ENCODE measurements at places on chromosomes 4 and X.

- no peak for DNase-seq
Observed at GRCh38 chr4:87574996-87575395, 33.3 kb upstream of the DSPP start.

- no peak for DNase-seq
Observed at GRCh38 chrX:110120025-110120424, 117.1 kb downstream of the TMEM164 start.

- no peak for DNase-seq
Observed at GRCh38 chr4:4578981-4579380, 37.1 kb upstream of the STX18 start.

GRCh38 chr4:110154582-110154981, 43.8 kb downstream of the ELOVL6 start:
- no peak for DNase-seq

GRCh38 chrX:4550018-4550417, 836.6 kb upstream of the PRKX start:
- no peak for DNase-seq

DNA sequence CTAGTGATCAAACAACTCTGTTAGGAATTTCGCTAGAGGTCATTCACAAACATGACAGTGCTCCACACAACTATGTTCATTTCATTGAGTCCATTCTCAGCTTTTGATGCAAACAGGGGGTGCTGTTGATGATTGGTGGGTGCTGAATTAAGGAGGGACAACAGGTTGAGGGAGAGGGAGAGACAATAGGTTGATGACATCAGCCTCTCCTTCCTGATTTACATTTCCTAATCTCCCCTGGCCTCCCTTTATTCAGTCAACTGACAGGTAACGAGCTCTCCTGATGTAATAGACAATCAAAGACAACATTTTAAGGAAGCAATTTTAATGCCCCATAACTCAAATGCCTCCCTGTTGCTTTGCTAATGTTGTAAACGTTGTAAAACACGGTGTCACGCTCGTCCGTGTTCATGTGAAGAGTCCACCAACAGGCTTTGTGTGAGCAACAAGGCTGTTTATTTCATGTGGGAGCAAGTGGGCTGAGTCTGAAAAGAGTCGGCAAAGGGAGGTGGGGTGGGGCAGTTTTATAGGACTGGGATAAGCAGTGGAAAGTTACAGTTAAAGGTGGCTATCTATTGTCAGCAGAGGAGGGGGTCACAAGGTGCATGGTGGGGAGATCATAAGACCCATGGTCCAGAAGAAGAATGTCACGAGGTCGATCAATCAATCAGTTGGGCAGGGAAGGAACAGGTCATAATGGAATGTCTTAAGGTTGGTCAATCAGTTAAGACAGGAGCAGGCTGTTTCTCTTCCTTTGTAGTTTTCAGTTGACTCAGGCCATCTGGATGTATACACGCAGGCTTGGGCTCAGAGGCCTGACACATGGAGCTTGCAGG, 4.8 kb upstream of the GAR1 start:
- DNase-seq = no peak

DNA sequence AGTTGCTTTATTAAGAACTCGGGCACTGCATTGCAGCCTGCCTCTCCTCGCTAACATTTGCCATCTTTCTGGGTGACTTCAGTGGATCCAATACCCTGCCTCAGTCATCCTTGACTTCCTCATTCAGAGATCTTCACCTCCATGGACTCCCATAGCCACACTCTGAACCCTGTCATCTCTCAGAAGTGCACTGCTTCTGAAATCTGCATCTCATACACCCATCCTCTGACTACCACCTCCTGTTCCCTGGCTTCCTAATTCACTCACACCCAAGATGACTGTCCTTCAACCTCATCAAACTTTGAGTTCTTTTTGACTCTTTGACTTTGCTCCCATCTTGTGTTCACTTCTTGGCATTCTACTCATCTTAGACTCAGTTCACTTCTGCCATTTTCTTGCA, 25.3 kb upstream of the CYBB start:
- no peak for DNase-seq

DNA sequence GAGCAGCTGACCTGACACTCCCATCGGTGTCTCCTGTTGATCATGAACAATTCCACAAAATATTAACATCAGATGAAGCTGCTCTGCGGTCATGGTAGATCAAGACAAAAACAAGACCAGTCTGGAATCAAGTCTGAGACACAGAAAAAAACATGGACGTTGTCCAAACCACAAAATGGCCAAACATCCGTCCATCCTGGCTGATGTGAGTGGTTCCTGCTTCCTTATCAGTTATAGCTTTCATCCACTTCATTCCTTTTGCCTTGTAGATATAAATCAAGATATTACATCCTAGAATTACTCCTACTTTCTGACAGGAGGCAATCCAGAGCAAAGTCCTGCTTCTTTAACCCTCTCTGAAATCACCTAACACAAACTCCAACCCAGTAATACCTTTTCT, 28.8 kb upstream of the PCSK1N start:
- DNase-seq = no peak

DNA sequence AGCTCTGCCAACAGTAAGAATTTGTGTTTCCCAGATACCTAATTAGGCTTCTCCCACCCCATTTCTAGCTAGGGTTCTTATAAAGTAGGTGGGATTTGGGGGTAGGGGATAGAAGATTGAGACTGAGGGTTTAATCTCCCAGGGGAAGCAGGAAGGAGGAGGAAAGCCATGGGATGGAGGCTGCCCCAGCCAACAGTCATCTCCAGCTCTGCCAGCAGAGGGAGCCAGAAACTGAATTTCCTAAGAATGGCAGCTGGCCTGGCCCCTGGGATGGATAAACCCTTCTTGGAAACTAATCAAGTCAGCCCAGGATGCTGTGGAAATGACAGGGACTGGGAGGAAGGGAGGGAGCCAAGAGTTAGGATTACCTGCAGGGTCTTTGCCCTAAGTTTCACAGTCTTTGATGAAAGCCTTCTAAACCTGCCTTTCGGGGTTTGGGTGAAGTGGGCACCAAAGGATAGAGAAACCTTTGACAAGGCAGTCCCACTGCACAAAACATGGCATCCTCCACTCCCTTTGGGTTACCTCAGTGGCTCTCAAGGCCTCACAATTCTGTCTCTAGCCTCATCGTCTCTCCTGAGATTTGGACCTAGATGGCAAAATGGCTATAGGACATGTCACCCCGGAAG, 6.7 kb upstream of the ERCC6L start:
- DNase-seq = peak; percentile 37

- DNase-seq = no peak
Observed at GRCh38 chr4:88744609-88745008, 47.0 kb upstream of the NAP1L5 start.

DNA sequence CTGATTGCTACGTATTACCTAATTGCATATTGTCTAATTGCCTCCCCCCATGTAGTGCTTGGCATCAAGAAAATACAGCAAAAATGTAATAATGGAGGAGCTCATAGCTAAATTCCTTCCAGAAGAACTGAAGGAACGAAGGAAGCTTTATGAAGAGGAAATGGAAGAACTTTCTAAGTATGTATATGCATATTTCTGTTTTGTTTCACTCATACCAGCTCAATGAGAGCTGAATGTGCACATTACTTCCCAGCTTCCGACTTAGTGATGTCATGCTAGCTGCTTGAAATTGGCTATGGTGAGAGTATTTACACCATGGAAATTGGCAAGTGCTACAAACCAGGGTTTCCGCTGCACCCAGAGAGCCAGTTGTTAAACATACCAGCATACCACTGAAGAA, 34.7 kb downstream of the LONRF3 start:
- DNase-seq = no peak

- no peak for DNase-seq
Observed at GRCh38 chr4:46432923-46433322, 43.0 kb upstream of the GABRA2 start.

GRCh38 chrX:4572691-4573090, 859.2 kb upstream of the PRKX start:
- no peak for DNase-seq

- DNase-seq = no peak
Observed at GRCh38 chrX:71225676-71226075, 2.7 kb downstream of the GJB1 start.

DNA sequence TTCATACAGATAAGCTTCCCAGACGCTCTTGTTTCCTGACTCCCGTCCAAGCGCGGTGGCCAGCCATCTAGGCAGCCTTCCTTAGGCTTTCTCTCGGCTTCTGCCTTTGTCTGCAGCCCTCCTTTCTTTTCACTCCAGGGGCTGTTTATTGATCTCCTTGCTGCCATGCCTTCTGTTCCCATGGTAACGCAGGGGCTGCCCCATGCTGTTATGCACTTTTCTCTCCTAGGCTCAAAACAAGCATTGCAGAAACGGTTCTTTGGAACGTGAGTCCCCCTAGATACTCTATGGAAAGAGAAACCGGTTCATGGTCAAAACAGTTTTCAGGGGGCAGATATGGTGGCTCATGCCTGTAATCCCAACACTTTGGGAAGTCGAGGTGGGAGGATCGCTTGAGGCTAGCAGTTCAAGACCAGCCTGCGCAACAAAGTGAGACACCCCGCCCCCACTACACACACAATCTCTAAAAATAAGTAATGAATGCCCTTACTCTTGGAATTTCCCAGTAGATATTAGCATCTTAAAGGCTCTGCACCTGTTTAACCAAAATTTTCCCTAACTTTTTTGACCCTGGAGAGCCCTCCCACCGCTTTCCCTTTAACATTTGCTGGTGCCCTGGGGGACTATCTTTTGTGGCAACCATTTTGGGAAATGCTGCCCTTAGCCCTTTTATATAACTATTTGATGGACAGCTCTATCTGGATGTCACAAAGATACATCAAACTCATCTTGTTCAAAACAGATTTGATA, 53.9 kb upstream of the ZNF157 start:
- DNase-seq = no peak

GRCh38 chr4:129323658-129324057, 227.7 kb downstream of the C4orf33 start:
- DNase-seq = no peak

DNA sequence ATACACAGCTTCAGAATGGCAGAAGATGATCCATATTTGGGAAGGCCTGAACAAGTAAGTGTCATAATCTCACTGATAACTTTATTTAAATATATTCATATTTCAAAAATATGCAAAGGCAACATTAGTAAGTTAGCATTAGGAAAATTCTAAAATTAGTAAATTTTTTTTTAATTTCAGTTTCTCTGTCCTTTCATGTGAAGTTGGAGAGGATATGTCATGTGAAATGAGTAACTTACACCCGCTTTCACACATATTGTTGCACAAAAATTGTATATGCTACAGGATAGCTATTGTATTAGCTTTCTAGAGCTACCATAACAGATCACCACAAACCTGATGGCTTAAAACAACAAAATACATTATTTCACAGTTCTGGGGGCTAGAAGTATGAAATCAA, 24.3 kb downstream of the NFKB1 start:
- no peak for DNase-seq

GRCh38 chrX:40526412-40526811, 54.4 kb upstream of the ATP6AP2 start:
- no peak for DNase-seq

- DNase-seq = no peak
Observed at GRCh38 chrX:17814059-17814458, 47.0 kb downstream of the RAI2 start.

GRCh38 chr4:151727365-151727764, 33.4 kb downstream of the GATB start:
- no peak for DNase-seq

DNA sequence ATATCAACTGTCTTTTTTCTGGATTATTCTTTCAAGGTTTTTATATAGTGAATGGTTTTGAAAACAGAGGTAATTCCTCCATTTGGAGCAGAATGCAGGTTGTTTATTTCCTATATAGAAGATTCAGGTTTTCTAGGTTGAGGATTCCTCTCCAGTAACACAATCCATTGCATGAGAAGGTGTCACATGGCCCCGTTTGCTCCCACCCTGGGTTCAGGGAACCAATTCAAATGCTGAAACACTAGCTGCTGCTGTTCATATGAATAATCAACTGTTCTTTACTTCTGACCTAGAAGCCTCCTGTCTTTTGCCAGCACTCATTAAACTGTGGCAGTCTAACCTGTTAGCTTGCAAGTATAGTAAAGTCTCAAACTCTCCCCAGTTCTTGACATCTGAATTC, 1316.9 kb upstream of the TENM3 start:
- DNase-seq = no peak

DNA sequence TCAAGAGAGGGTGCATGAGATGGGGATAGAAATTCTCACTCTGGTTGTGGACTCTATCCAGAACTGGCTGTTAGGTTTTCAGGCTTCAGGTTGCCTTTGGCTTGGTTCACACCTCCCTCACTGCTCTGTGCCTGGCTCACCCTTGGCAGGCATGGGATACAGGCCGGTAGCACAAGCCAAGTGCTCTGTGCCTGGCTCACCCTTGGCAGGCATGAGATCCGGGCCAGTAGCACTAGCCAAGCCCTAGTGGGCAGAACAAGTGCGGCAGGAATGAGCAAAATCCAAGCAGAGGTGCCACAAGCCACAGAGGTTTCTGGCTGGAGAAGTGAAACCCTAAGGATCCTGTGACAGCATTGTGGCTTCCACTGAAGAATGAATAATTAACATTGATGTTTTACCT, 1642.3 kb downstream of the C4orf33 start:
- DNase-seq = no peak

DNA sequence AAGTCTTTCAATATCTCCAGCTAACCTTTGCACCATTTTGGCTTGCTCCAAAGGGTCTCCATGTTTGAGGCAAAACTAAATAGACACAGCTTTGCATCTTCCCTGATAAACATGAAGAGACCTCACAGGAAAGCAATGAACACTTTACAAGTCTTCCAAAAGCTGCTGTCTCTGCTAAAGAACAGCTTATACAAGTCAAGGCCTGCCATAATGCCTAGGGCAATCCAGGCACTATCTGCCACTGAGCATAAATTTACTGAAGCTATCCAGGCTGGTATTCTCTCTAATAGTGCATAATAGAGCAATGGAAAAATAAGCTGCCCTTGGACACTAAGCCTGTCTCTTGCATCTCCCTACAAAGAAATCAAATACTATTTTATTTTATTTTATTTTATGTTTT, 60.1 kb upstream of the S100G start:
- DNase-seq = no peak

DNA sequence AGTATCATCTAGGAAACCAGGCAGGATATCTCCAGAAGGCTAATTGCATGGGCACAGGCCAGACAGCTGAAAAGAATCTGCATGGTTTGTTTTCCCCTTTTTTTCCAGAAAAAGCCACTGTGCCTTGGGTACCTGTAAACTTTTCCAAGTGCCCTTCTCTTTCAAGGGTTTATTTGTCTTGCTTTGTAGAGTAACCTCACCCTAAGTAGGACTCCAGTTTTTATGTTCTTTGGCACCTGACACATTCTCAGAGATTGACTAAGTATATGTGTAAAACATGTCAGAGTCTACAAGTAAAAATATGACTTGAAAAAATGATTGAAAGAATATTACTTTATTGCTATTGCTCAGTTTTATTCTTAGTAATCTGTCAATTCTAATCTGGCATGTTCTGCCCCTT, 70.7 kb upstream of the TEX13C start:
- DNase-seq = no peak

GRCh38 chr4:3188118-3188517, 60.8 kb upstream of the MSANTD1 start:
- DNase-seq = no peak

GRCh38 chrX:131841496-131842437, 181.3 kb upstream of the STK26 start:
- DNase-seq = no peak

- no peak for DNase-seq
Observed at GRCh38 chr4:143356493-143356892, 19.8 kb downstream of the GAB1 start.

All from stimulated activated CD4-positive, alpha-beta T cell treated with anti-CD3 and anti-CD28 coated beads, Interleukin-2, amount 100 ng/mL, for 48 hours (primary cell).